ENCODE measurements at places on chromosomes 2 and 18.

DNA sequence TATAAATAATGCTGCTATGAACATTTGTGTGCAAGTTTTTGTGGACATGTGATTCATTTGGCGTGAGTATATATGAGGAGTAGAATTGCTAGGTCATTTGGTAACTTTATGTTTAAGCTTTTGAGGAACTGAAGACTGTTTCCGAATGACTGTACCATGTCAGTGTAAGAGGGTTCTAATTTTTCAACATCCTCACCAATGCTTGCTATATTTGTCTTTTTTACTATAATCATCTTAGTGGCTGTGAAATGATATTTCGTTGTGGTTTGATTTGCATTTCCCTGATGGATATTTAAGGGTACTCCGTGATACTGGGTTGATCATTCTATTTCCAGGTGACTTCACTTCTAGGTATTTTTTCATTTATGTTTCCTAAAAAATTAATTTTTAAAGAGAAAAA lies 241.1 kb downstream of the BCL2 start:
- no peak for DNase-seq

DNA sequence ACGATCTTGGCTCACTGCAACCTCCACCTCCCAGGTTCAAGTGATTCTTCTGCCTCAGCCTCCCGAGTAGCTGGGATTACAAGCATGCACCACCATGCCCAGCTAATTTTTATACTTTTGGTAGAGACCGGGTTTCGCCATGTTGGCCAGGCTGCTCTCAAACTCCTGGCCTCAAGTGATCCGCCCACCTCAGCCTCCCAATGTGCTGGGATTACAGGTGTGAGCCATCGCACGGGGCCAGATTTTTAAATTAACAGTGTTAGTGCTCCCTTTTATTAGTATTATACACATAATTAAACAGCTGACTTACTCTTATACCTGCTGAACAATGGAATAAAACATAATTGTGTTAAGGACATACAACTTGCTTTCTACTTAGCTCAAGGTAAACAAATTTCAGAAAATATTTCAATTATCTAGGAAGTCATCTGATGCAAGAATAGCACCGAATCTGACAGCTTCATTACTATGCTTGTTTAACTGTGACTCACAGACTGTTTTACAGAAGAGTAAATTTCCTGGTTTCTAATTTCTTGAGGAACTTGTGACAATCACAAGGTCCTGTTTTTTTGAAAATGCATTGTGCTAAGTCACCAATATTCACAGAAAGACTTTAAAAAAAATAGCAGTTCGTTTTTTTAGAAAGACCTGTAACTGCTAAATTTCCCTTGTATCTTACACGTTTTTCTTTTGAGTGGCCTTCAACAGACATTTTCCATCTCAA lies 51.2 kb downstream of the SPIRE1 start:
- DNase-seq = peak; percentile 86

GRCh38 chr2:75892490-75892889 lies 181.8 kb upstream of the GCFC2 start:
- DNase-seq = no peak

DNA sequence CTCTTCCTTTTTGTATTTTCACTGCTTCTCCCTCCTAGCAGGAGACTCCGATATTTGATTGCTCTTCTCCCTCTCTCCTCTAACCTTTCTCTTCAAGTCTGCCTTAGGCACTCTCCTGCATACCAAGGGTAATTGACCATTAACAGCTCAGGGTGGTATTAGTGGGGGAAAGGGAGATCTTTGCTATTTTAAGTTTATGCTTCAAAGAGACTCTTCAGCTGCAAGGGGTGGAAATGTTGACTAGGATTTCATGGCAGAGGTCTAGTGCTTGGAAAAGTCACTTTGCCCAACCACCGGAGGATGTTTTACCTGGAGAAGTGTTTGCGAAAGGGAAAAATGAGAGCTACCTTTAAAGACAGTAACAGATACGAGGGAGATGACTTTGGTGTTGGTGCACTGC lies 453.7 kb downstream of the SLC4A3 start:
- no peak for DNase-seq

GRCh38 chr2:149747456-149747855 lies 159.9 kb upstream of the MMADHC start:
- DNase-seq = no peak

GRCh38 chr2:123578016-123578415 lies 447.1 kb upstream of the CNTNAP5 start:
- DNase-seq = no peak

Measured in fibroblast of the aortic adventitia (primary cell).